ENCODE measurements at places on chromosomes 6 and 20. TPM values are rescaled to one million over a fixed set of nuclear protein-coding genes. Genes with fewer than 3 reads are reported as not detected.

GRCh38 chr20:57292611-57293010 lies 26.2 kb upstream of the BMP7 start:
- DNase-seq: no peak

- no peak for DNase-seq
Observed at GRCh38 chr20:38830356-38830755, 24.9 kb downstream of the PPP1R16B start.

GRCh38 chr6:15628499-15629131 lies 34.2 kb downstream of the DTNBP1 start:
- peak; percentile 92 for DNase-seq

GRCh38 chr6:161033667-161034066 lies 42.1 kb downstream of the MAP3K4 start:
- DNase-seq: no peak

GRCh38 chr20:12961725-12962124 lies 47.0 kb upstream of the SPTLC3 start:
- DNase-seq: no peak

HSF2 gene
- total RNA-seq: 31.5 TPM

SSTR4 gene
- total RNA-seq: not detected

F13A1 gene
- under 0.01 TPM for total RNA-seq

DNA sequence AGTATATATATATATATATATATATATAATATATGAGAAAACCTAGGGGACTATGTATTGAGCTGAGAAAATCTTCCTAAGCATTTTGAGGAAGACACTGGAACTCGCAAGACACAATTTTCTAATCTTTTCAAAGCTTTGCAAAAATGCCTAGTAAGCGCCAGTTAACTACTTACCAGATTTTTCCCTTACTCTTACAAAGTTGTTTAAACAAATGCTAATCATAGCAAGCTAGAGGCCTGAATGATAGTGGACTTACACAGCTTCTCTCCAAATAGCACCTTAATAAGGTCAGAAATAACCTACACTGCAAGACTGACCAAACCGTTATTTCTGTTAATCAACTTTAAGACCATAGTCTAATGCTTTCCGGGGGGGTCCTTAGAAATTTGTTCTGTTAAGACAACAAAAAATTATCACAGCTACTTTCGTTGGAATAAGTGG lies 56.1 kb upstream of the HFE start:
- DNase-seq: peak; percentile 19

- DNase-seq: peak; percentile 66
Observed at GRCh38 chr20:47762699-47763268, 22.5 kb downstream of the SULF2 start.

APOM gene
- total RNA-seq: 1.0 TPM

- no peak for DNase-seq
Observed at GRCh38 chr20:32626859-32627636, 41.9 kb upstream of the NOL4L start.
